ENCODE measurements at places on chromosomes 1 and 21. TPM values are rescaled to one million over a fixed set of nuclear protein-coding genes. Genes with fewer than 3 reads are reported as not detected.

Gene CFAP141
- not detected for total RNA-seq

Gene CYP4X1
- total RNA-seq: not detected

Gene USH2A
- total RNA-seq: under 0.01 TPM

Gene CHI3L1
- total RNA-seq: 0.28 TPM

Gene HSPA13
- total RNA-seq: 68.9 TPM

Gene OTUD7B
- 18.6 TPM for total RNA-seq

Gene SPATA45
- not detected for total RNA-seq

Measured in IMR-90 (cell line).